ENCODE measurements at places on chromosomes 5 and 9.
A peak's percentile ranks its signal among the peaks of the same experiment; 100 is the strongest.

- no peak for DNase-seq
Measured at GRCh38 chr9:125850763-125851162, 103.6 kb downstream of the PBX3 start.

GRCh38 chr5:37552770-37553719 is 173.9 kb downstream of the WDR70 start:
- DNase-seq = no peak

- no peak for DNase-seq
Measured at GRCh38 chr5:168123631-168124528, 167.6 kb upstream of the WWC1 start.

GRCh38 chr9:21580636-21581378 is 98.7 kb upstream of the IFNE start:
- DNase-seq = no peak

- peak; percentile 41 for DNase-seq
Measured at GRCh38 chr5:112492291-112492690, 73.2 kb upstream of the EPB41L4A start.

DNA sequence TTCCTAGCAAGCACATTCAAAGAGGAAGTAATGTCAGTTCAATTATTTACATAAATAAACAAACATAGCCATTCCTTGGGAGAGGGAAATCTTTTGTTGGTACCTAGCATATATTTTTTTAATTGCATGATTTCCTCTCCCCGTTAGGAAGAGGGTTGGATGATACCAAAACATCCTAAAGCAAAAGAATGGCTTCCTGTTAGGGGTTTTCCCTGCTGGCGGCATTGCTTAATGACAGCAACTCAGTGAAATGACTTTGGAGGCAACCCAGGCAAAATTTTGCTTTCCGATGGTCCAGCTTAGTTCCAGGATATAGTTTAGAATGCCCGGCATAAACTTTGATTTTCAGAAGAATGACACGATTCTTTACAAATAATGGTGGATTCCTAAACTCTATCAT is 73.2 kb downstream of the MAT2B start:
- no peak for DNase-seq

DNA sequence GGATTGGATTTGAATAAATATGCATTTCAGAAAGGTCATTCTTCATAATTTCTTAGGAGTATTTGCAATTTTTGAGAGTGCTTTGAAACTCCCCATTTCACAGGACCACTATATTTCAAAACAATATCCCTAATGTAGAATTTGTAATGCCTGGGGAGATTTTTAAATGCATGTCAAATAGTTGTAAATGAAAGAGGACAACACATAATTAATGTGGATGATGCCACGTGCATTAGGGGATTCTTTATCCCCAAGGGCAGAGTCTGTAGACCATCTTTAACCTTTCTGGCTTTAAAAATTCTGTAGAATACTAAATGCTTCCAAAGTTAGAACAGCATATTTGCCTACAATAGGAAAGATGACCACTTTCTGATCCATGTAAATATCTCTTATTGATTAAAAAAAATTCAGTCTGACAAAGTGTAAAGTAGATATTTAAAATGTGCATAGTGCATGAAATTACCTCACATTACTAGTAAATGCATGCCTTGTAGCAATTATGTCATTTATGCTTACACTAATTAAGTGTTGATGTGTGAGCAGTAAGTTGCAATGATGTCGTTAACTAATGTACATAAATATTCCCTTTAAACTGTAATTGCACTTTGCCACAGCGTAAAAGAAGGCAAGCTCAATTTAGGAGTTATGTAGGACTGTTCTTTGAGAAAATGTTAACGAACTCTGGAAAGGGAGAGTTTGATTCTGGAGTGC is 416.1 kb downstream of the PSAT1 start:
- DNase-seq = no peak

- no peak for DNase-seq
Measured at GRCh38 chr5:74319076-74319475, 321.5 kb downstream of the ENC1 start.

GRCh38 chr9:75890472-75891276 is at the start of gene PCSK5:
Gene PCSK5, plus strand, starts transcription at chr9:75890673. Its CDS starts 509 bp downstream, at chr9:75891182.
- peak; percentile 94 for DNase-seq

DNA sequence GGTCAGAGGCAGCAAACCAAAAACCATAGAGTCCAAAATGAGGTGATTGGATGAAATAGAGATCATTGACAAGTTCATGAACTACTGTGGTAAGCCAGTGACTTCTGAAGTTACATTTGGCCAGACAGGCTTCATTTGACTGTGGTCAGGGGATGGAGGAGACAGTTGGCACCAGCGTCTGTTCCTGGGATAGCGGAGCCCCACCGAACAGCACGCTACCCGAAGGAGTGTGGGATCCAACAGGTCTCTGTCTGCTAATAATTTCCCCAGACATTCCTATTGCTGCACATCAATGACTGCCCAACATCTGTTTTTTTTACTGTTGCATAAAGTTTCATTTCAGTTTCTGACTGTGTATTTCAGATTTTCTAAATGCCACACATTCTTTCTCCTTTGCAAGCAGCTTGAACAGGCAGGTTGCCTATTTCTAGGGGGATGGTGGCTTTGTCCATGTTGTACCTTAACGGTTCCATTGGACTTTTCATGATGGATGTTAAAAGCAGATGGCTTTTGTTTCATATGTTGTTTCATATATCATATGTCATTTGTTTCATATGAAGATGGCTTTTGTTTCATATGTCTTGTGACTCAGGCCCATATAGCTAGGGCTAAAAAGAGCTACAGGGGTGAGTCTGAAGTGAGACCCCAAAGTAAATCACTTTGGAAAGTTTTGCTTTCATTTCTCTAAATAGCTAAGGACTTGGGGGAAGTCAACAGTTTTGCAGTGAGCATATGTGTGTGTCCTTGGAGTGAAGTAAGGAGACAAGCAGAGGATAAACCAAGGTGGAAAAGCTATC is 180.8 kb downstream of the GOLPH3 start:
- DNase-seq = no peak

- DNase-seq = no peak
Measured at GRCh38 chr9:112029921-112030444, 133.4 kb downstream of the UGCG start.

GRCh38 chr9:104927216-104927911 is 591 bp downstream of the ABCA1 start:
- DNase-seq = peak; percentile 58

DNA sequence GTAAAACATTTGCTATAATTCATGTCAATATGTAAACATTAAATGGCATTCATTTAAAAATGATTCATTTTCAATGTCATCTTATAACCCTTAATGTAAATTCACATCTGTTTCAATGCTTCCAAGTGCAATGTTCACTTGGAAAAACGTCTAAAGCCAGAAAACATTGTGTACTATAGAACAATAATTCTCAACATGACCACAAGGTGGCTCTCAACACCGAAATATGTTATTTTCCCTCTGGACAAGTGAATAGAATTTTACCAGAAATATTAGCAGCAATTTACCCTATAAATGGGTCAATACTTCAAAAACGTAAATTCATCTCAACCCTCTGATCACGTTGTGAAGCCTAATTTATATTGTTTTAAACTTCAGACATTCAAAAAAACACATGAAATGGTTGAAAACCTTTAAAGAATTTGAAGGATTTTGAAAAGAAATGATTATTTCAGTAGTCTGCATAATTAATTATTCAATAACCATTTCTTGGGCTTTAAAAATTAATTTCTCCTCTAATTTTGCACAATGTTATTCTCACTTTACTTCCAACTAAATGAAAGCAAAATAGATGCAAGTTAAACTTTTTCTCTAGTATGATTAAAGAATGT is 11.0 kb downstream of the CDH10 start:
- DNase-seq = no peak

GRCh38 chr9:135606885-135607259 is 32.5 kb downstream of the GLT6D1 start:
- no peak for DNase-seq

DNA sequence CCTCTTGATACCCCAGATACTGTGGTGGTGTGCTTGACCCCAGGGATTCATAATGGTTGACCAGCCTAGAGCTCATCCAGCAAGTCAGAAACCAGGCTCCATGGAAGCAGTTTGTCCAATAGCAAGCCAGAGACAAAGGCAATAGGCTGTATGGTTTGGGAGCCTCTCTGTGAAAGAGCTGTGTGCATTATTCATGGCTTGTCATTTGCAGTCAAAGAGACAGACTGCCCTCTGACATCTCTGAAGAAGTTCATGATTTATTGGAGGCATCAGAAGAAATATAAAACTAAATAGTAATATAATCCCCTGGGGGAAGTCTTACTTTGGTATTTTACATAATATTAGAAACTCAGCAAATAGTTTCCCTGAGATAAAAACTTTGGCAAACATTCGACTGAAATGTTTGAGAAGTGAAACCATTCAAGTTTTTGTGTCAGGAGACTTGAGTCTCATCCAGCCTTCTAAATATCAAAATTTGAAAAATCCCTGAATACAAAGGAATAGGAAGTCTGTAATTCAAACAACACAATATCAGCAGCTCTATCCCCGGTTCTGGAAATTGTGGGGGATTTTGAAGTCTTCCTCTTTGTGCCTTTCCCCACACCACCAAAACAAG is 250.3 kb downstream of the ZSWIM6 start:
- no peak for DNase-seq

DNA sequence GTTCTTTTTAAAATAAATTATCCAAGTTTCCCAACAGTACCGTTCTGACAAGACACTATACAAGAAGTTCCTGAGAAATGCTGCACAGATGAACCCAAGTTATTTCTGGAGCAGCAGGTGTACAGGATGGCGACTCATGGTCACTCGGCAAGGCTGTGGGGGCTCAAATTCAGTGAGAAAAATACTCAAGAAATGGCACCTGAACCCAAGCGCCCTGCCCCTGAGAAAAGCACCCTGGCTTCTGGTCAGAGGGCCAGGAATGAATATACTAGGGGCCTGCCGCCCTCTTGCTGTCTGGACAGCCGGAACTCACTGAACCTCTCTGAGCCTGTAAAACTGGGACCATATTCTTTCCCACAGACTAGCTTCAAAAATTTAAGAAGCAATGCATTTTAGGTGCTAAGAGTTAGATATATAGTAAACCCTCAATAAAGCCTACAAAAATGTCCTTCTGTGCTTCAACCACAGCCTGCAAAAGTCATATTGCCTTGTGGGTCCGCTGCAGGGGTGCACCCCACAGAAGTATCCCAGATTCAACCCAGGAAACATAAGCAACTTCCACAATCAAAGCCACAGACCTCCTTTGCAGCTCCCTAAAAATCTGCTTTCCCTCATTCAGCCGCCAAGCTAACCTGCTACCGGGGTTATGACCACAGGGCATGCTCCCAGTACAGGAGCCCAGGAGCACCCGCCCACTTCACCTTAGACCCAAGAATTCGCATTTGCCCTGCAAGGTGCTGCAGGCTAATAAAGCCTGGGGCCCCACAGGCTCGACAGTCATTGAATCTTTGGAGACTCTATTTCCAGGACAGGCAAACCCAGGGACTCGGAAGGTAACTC is 1.4 kb downstream of the RAPGEF1 start:
- DNase-seq = peak; percentile 73

- no peak for DNase-seq
Measured at GRCh38 chr5:54741711-54742110, 224.2 kb downstream of the SNX18 start.

DNA sequence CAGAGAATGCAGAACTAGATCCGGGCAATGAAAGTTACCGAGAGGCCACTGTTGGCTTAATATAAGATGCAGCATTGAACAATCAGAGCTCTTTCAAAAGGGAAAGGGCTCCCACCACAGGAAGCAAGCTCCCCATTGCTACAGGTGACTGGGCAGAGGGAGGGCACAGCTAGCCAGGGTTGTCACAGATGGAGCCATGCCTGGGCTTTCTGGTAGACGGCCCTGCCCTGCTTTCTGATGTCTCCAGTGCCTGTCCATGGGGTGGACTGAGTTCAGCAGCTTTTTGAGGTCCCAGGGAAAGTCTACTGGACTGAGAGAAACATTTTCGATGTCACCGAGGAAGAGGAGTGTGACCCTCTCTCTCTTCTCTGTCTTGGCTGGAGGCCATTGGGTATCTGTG is 14.1 kb downstream of the RGS3 start:
- no peak for DNase-seq

DNA sequence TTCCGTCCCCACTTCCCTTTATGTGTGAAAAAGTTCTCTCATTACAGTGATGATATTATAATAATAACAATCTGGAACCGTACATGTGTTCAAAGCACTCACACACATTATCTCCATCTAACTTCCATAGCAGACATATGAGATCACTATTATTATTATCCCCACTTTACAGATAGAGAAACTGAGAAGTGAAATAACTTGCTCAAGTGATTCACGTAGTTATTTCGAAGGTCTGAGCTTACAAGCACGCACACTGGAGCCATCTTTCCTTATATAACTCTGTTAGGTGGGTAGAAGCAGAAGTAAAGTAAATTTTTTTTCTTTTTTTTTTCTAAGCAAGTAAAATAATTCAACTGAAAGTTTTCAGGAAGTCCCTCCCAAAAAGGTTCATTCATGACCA is 62.9 kb upstream of the PTGER4 start:
- DNase-seq = no peak

DNA sequence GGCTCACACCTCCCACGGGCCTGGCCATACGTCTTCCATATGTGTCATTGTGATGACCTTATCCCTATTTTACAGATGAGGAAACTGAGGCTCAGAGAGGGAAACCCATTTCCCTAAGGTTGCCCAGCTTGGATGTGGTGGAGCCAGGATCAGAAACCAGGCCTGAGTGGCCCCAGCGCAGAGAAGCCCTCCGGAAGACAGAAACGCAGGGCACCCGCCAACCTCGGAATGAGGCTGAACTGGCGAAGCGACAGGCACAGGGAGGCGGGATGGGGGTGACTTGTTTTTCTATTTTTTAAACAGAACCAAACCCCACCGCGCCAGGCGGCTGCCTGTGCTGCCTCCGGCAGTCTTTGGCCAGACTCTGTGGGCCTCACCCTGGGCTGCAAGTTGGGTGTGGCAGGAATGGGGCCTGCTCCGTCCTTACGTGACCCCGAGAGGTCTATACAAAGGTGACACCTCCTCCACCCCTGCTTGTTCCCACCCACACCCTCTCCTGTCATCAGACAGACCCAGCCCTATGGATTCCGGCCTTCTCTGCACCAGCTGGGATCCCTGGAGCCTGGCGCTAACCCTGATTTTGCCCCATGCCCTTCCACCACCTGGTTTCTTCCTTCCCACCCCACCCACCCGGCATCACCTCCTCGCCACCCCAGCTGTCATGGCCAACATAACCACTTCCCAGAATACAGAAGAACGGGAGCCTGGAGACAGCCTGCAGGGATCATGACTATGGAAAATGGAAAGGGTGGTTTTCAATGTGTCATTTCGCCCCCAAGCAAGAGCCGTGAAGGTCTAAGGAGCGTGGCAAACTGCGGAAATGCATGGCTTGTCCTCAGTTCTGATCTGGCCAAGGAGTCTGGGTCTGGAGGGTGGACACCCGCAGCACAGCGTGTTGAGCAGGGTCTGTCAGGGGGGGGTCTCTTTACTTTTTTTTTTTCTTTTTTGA is 23.6 kb downstream of the PLPP7 start:
- DNase-seq = no peak

- peak; percentile 52 for DNase-seq
Measured at GRCh38 chr5:159226451-159226850, 17.1 kb upstream of the RNF145 start.

DNA sequence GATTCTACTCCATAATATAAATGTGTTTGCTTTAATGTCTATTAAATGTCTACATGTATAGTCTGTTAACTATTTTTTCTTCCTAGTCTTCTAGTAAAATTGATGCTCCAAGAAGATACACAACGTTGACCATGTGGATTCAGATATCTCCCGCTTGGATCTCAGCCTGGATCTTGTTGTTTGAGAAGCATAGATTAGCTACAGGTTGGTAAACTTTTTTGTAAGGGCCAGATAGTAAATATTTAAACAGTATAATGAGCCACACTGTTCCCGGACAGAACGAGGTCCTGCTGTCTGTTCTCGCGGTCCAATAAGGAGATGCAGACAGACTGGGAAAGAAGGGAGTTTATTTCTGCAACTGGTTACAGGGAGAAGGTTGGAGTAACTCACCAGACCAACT is 86.2 kb upstream of the IL12B start:
- DNase-seq = no peak

Measured in Peyer's patch (tissue), 4 donors.